ENCODE measurements at places on chromosomes 11 and 22.

- DNase-seq, result peak; percentile 91
Measured at GRCh38 chr22:46052801-46053562, 76.0 kb upstream of the WNT7B start.

GRCh38 chr22:30675436-30675835 is 7.8 kb upstream of the DUSP18 start:
- DNase-seq, result no peak

DNA sequence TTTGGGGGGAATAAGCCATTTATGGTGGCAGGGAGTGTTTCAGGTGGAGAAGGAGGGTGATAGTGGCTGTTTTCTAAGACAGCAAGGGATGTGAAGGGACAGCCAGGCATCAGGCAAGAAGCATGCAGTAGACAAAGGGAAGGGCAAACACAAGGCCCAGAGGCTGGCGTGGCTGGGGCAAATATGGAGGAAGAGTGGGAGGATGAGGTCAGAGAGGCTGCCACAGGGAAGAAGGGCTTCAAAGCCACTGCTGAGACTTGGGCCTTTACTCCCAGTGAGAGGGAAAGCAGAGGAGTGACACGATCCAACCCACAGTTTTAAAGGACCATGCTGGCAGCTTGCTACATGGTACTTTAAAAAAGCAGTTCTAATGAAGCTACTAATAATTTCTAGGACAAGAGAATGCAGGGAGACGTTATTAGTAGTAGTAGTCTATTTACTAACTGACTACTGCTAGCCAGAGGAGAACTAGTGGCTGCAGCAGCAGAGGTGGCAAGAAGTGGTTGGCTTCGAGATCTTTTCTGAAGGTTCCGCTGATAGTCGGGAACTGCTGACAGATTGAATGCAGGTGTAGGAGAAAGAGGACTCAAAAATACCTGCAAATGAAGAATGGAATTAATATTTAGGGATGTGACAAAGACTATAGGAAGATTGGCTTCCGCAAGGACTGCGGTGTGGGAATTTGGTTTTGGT is 13.7 kb downstream of the KMT5B start:
- no peak for DNase-seq

GRCh38 chr22:30314915-30315314 is 11.8 kb downstream of the TBC1D10A start:
- no peak for DNase-seq

DNA sequence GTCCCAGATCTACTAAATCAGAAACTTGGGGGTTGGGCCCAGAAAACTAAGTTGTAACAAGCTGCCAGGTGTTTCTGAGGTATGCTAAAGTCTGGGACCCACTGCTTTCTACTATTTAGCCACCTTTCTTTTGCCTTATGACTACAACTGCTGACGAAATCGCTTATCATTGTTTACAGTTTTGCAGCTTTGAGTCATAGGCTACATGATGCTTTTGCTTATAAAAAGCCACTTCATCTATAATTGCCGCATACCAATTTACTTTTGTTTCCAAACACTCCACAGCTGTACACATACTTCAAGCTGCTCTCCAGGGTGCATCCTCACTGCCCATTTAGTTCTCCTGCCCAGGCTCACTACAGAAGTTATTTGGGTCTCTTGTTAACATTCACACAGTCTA is 144.7 kb downstream of the ENTHD1 start:
- no peak for DNase-seq

GRCh38 chr11:33543823-33544222 is 156.8 kb downstream of the C11orf91 start:
- no peak for DNase-seq

GRCh38 chr11:27806122-27806521 is 105.9 kb upstream of the BDNF start:
- DNase-seq, result no peak

GRCh38 chr11:9399466-9399865 is 15.0 kb downstream of the IPO7 start:
- DNase-seq, result no peak

DNA sequence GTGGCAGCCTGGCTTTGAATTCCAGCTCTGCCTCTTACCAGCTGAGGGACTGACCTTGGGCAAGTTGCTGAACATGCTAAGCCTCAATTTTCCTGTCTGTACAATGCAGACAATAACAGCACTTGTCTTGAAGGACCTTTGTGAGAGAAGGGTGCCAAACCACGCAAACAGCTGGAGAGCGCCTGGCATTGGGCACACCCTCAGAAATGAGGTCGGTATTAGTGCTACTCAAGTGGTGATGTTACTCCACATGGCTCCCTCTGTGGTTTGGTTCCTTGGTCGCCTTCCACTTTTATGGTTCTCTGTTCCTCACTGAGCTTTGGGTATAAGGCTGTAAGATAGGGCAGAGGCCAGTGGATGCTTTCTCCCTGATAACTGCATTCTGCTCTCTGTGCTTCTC is 8.2 kb downstream of the UBASH3B start:
- no peak for DNase-seq

GRCh38 chr11:130416906-130417305 is 11.5 kb downstream of the ADAMTS8 start:
- DNase-seq, result no peak

DNA sequence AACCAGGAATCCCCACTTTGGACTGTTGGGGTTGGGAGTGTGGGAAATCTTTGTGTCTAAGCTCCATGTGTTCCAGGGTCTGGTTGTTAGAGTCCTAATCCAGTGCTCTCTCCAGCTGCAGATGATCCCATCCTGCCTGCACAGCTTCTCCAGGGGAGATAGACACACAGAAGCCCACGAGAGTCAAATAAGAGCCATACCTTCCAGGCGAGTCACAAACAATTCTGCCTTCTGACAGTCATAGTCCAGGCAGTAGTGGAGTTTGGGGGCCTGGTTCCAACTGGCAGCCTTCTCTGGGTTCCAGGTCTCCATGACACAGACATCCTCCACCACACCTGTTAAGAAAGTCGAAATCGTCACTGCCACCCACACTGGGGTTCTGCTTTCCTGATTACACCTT is 32.1 kb downstream of the SYT13 start:
- DNase-seq, result no peak

- DNase-seq, result no peak
Measured at GRCh38 chr11:126332221-126332711, 23.2 kb upstream of the ST3GAL4 start.

- DNase-seq, result no peak
Measured at GRCh38 chr11:47258317-47258902, 614 bp downstream of the NR1H3 start.

- no peak for DNase-seq
Measured at GRCh38 chr22:36032611-36033010, 4.0 kb upstream of the RBFOX2 start.

GRCh38 chr11:116170526-116171120 is 602.2 kb downstream of the BUD13 start:
- DNase-seq, result no peak

- DNase-seq, result no peak
Measured at GRCh38 chr22:40137132-40137531, 40.6 kb upstream of the TNRC6B start.

GRCh38 chr11:1733716-1734640 is 16.4 kb downstream of the IFITM10 start:
- DNase-seq, result no peak

DNA sequence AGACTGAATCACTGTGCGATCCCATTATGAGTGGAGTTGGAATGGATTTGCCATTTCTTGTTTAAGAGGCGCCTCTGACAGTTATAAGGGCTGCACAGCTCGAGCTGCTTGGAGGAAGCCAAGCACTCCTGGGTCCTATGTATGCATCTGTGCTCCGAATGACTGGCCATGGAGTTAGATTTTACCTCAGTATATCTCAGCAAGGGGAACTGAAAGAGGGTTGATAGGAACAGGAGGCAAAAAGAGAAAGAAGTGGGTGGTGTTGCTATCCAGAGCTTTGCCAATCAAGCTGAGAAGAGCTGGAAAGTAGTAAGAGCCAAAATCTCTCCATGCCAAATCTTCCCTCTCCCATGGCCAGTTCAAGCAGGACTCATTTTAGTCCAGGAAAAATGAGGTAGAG is 632.0 kb upstream of the KIRREL3 start:
- no peak for DNase-seq

- DNase-seq, result no peak
Measured at GRCh38 chr22:44668190-44668885, 33.7 kb upstream of the PRR5 start.

GRCh38 chr11:75572744-75573143 is 10.7 kb downstream of the SERPINH1 start:
- no peak for DNase-seq

Measured in spinal cord (tissue), 10 donors.